ENCODE measurements at places on chromosomes 6 and 20.
A peak's percentile ranks its signal among the peaks of the same experiment; 100 is the strongest.

DNA sequence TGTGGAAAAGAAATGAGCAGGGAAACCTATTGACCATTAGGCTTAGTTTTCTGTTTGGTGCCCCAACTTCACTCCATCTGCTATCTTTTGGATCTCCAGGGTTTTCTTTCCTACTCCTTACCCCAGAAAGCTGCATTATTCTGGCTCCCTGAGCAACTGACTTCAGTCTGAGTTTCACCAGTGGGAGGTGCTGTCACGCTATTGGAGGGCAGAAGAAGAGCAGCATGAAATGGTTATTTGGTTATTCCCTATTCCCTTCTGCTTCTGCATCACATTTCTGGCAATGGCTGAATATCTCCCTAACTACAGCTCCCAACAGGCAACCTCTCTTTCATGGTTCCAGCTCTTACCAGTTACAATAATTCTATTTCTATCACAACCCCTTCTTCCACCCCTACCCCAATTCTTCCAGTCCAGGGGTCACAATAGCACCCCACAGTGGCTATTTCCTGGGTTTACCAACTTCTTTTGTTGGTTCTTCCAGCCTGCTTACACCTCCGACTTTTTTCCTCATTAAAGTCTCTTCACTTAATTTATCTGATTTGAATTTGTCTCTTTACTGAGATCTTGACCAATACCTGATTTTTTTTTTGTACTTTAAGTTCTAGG is 311.5 kb downstream of the PLCB1 start:
- no peak for DNase-seq
- no peaks in the 10 kb centered on the region for H3K36me3 ChIP-seq
- no peaks in the 10 kb centered on the region for H3K4me1 ChIP-seq
- no peak overlapping the region for H3K4me3 ChIP-seq

GRCh38 chr6:53336070-53336469 is 12.7 kb downstream of the ELOVL5 start:
- H3K4me3 ChIP-seq: peak overlapping the region; percentile 21
- no peaks in the 10 kb centered on the region for H3K36me3 ChIP-seq
- H3K27ac ChIP-seq: peak overlapping the region; percentile 69
- H3K27me3 ChIP-seq: no peaks in the 10 kb centered on the region

DNA sequence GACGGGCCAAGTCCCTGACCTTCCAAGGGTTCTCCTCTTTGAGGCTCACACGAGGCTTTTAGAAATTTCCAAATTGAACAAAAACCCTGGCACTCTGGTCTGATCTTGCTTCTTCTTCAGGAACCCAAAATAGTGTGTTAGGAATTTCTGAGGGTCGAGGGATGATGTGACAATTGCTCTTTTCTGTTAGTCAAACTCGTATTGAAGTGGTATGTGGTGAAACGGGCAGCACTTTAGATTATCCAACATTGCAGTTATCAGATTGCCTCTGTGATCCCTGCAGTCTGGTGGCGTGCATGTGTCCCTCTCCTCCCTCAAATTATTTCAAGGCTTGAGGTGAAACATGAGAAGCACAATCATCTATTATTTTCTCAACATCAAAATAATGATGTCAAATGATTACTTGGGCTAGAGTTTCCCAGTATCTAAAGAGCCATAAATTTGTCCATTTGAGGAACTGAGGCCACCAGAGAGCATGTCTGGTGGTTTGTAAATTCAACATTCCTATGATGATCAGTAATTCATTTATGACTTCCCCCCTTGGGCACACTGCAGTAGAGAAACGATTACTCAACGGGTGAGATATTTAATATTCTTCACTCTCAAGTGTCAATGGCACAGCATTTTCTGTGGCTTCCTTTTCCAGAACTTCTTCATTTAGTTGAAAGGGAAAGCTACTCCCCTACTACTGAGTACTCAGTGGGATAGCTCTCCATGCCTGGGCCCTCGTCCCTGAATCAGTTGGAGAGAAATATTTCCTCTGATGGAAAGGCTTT is 308.6 kb upstream of the MAP3K7 start:
- no peaks in the 10 kb centered on the region for H3K27me3 ChIP-seq
- no peak overlapping the region for H3K27ac ChIP-seq
- no peaks in the 10 kb centered on the region for H3K4me1 ChIP-seq
- H3K36me3 ChIP-seq: no peaks in the 10 kb centered on the region
- DNase-seq: no peak

DNA sequence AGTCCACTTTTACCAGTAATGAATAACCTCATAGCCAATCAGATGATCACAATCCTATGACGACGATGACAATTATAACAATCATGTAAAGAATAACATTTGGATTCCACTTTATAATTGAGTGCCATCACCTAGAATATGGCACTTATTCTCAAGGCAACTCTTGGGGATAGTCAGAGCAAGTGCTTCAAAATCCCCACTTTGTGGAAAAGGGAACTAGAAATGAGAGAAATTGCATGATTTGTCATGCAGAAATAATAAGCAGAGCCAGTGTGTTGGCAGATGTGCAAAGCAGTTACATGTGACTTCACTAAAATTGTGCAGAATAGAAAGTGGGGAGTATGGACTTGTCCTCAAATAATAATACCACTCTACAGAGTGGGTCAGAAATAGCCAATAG is 41.3 kb downstream of the FRK start:
- H3K27ac ChIP-seq: no peak overlapping the region
- no peaks in the 10 kb centered on the region for H3K27me3 ChIP-seq
- no peak overlapping the region for H3K4me3 ChIP-seq
- no peaks in the 10 kb centered on the region for H3K36me3 ChIP-seq
- DNase-seq: no peak
- H3K4me1 ChIP-seq: peaks cover 25% of the 10 kb centered on the region

- H3K27ac ChIP-seq: peak overlapping the region; percentile 78
- H3K4me3 ChIP-seq: peak overlapping the region; percentile 63
- H3K27me3 ChIP-seq: no peaks in the 10 kb centered on the region
- peaks cover 10% of the 10 kb centered on the region for H3K36me3 ChIP-seq
Measured at GRCh38 chr20:58981628-58982364, 740 bp downstream of the NELFCD start.

GRCh38 chr20:25016471-25016870 is 23.9 kb upstream of the APMAP start:
- H3K27me3 ChIP-seq: no peaks in the 10 kb centered on the region
- peaks cover 11% of the 10 kb centered on the region for H3K4me1 ChIP-seq
- no peak overlapping the region for H3K4me3 ChIP-seq
- peaks cover 63% of the 10 kb centered on the region for H3K36me3 ChIP-seq

DNA sequence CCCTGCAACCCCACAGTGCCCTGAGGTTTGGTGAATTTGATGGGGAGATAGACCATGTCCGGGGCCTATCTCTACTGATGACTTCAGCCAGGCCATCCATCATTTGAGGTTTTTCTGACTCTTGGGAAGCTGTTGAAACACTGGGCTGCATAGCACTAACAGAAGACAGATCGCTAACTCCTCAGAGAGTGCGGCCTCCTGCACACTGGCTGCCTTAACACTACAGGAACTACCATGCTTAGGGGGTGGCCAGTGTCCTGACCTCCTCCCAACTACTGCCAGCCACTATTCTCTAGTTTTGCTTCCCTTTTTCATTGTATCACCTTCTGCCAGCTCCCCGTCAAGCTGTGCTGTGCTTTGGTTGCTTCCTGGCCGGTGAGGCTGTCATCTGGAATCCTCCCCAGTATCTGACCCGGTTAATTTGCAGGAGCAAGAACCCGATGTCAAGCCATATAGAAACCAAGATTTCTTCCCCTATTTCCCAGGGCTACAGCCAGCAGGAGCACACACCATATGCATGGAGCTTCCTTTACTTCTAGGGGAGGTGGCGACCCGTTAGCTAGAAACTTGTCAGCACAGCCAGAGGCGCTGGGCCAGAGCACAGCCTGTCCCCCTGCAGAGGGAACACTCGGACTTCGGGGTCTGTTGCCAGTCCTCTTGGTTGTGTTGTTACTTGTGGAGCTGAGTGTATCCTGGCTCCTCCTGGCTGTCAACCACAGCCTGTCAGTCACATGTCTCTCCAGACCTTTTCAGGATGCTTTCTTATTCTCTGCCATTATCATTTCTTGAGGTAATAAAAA is 57.3 kb upstream of the TRAF3IP2 start:
- no peak overlapping the region for H3K4me3 ChIP-seq
- peaks cover 8% of the 10 kb centered on the region for H3K36me3 ChIP-seq
- H3K4me1 ChIP-seq: peaks cover 42% of the 10 kb centered on the region
- no peaks in the 10 kb centered on the region for H3K27me3 ChIP-seq

GRCh38 chr6:69584913-69585729 is 211.7 kb downstream of the LMBRD1 start:
- no peaks in the 10 kb centered on the region for H3K4me1 ChIP-seq
- no peak for DNase-seq
- H3K4me3 ChIP-seq: no peak overlapping the region
- no peaks in the 10 kb centered on the region for H3K27me3 ChIP-seq
- no peaks in the 10 kb centered on the region for H3K36me3 ChIP-seq

- no peak overlapping the region for H3K4me3 ChIP-seq
- H3K4me1 ChIP-seq: no peaks in the 10 kb centered on the region
- H3K27ac ChIP-seq: no peak overlapping the region
Measured at GRCh38 chr6:12749531-12750379, 33.2 kb downstream of the PHACTR1 start.

DNA sequence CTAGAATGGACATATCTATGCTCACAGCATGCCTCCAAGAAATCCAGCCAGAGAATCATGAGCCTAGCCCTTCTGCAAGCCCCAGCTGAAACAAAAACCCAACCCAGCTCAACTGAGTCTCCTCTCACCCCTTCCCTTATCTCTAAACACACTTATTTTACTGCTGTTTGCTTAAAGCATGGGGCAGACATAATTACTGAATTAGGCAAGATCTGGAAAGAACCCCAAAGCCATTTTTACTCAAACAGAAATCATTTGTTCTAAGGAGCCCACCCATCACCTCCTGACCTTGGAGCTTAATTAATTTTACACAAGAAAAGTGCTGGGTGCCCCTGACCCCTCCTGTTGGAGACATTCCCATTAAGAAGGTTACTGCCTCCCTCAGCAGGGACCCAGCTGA is 291.6 kb downstream of the MAFB start:
- no peaks in the 10 kb centered on the region for H3K4me1 ChIP-seq
- no peaks in the 10 kb centered on the region for H3K27me3 ChIP-seq
- no peak overlapping the region for H3K4me3 ChIP-seq
- no peak overlapping the region for H3K27ac ChIP-seq
- H3K36me3 ChIP-seq: no peaks in the 10 kb centered on the region

GRCh38 chr6:107622269-107622668 is 132.4 kb downstream of the SOBP start:
- no peaks in the 10 kb centered on the region for H3K27me3 ChIP-seq
- H3K4me1 ChIP-seq: peaks cover 4% of the 10 kb centered on the region
- no peak overlapping the region for H3K27ac ChIP-seq
- no peak overlapping the region for H3K4me3 ChIP-seq

GRCh38 chr20:20492521-20493332 is 124.8 kb downstream of the INSM1 start:
- no peak overlapping the region for H3K4me3 ChIP-seq
- peaks cover 3% of the 10 kb centered on the region for H3K4me1 ChIP-seq
- H3K27me3 ChIP-seq: no peaks in the 10 kb centered on the region
- peaks cover 67% of the 10 kb centered on the region for H3K36me3 ChIP-seq

DNA sequence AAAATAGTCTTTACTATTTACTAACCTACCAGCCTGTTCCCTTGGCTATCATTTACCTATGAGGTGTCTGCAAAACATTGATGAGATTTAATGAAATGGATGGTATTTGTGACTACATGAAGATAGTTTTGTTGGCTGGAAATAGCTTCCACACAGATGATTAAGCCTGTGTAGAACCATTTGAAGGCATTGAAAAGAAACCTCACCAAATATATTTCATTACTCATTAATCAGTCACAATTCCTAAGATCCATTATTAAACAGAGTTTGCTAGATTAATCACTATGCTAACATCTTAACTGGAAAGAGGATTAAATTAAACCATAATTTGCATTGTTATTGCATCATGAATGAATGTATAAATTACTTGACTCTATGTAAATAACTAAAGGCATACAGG is 560.3 kb downstream of the BMP2 start:
- H3K27me3 ChIP-seq: no peaks in the 10 kb centered on the region
- H3K4me3 ChIP-seq: no peak overlapping the region
- H3K4me1 ChIP-seq: no peaks in the 10 kb centered on the region
- no peak overlapping the region for H3K27ac ChIP-seq
- DNase-seq: no peak

- no peaks in the 10 kb centered on the region for H3K27me3 ChIP-seq
- H3K4me1 ChIP-seq: peaks cover 9% of the 10 kb centered on the region
- no peak overlapping the region for H3K4me3 ChIP-seq
- DNase-seq: no peak
Measured at GRCh38 chr20:35788796-35789195, 17.0 kb downstream of the PHF20 start.

- H3K4me1 ChIP-seq: peaks cover 23% of the 10 kb centered on the region
- H3K27ac ChIP-seq: no peak overlapping the region
- no peaks in the 10 kb centered on the region for H3K27me3 ChIP-seq
- peaks cover 17% of the 10 kb centered on the region for H3K36me3 ChIP-seq
Measured at GRCh38 chr6:36851149-36851614, 11.9 kb upstream of the CPNE5 start.

GRCh38 chr20:58708246-58708931 is 15.8 kb downstream of the NPEPL1 start:
- peaks cover 20% of the 10 kb centered on the region for H3K36me3 ChIP-seq
- H3K27ac ChIP-seq: no peak overlapping the region
- DNase-seq: peak; percentile 60
- H3K4me1 ChIP-seq: no peaks in the 10 kb centered on the region
- no peak overlapping the region for H3K4me3 ChIP-seq

GRCh38 chr6:35681298-35681697 is 7.4 kb downstream of the FKBP5 start:
- H3K27me3 ChIP-seq: no peaks in the 10 kb centered on the region
- H3K27ac ChIP-seq: no peak overlapping the region
- H3K4me3 ChIP-seq: no peak overlapping the region
- H3K36me3 ChIP-seq: peaks cover 48% of the 10 kb centered on the region

DNA sequence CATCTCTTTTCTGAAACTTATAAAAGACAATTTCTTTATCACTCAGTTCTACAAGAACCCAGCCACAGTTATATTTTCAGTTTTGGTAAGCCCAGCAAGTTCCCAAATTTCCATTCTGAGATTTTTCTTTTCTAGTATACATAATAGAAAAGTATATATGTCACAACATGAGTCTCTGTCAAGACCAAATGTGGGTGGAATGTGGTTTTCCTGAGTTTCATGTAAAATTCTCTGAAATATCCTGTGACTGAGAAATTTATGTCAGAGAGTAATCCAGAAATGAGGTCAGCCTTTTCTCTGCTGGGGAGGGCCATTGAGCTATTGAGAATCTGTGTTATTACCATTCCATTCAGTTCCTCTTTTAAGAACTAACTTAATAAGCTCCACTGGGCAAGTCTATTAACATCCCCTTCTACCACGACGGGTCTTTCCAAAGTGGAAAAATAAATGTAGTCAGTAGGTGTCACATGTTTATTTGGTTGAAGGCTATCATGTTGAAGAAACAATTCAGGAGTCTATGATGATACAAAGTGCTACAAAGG is 100.7 kb upstream of the HMGN3 start:
- no peaks in the 10 kb centered on the region for H3K36me3 ChIP-seq
- DNase-seq: no peak
- no peaks in the 10 kb centered on the region for H3K4me1 ChIP-seq
- H3K4me3 ChIP-seq: no peak overlapping the region

GRCh38 chr20:18728165-18728869 is 85.3 kb upstream of the SCP2D1 start:
- H3K4me3 ChIP-seq: no peak overlapping the region
- no peaks in the 10 kb centered on the region for H3K4me1 ChIP-seq
- H3K27me3 ChIP-seq: no peaks in the 10 kb centered on the region
- DNase-seq: no peak
